ENCODE measurements at places on chromosomes 4 and X.

- no peak for DNase-seq
These were observed 148.2 kb downstream of the LDB2 start for GRCh38 chr4:16750216-16750615.

DNA sequence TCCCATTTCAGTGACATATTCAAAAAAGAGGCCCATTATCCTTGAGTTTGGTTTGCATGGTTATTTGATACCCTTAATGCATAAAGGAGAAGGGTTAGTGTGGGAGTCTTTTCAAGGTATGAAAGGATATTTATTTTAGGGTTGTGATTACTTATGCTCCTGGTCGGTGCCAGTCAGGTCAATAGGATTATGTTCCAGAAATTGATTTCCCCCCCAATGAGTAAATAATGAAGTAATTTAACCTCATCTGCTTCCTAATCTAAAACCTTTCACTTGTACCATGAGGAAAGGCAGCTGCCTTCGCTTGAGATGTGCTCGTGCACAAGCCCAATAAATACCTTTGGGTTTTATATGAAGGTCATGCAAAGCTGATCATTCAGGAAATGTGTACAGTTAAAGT, 55.0 kb upstream of the NR0B1 start:
- DNase-seq = no peak

GRCh38 chrX:12951595-12951975, 23.3 kb upstream of the TMSB4X start:
- DNase-seq = no peak

DNA sequence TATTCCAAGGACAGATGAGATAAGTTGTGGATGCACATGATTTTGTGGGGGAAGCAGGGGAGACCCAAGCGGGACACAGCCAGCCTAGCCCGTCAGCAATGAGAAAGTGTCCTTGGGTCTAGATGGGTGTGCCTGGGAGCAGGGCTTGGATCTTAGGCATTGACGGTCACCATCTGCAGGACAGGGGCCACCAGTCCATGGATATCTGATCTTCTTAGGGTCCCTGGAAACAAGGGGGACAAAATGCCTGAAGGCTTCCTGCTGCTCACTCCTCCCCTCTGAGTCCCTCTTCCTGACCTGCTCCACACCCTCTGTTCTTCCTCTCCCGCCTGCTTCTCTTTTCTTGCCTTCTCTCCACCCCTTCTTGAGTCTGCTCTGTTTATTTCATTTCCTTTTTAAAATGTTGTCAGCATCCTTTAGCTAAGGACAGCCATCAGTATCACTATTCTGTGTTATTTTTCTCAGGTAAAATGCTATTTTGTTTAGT, 298.4 kb downstream of the RAPGEF2 start:
- DNase-seq = no peak

DNA sequence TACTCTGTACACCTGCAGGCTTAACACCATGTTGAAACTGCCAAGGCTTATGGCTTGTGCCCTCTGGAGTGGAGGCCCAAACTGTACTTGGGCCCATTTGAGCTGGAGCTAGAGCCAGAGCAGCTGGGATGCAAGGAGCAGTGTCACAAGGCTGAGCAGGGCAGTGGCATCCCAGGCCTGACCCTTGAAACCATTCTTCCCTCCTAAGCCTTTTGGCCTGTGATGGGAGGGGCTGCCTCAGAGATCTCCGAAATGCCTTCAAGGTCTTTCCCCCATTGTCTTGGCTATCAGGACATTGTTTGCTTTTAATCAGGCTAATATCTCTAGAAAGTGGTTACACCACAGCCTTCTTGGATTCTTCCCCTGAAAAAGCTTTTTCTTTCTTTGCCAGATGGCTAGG, 10.9 kb upstream of the PNMA5 start:
- DNase-seq = no peak

- DNase-seq = no peak
These were observed 580 bp downstream of the NAF1 start for GRCh38 chr4:163166041-163166579.

GRCh38 chrX:130652824-130653578, 250.0 kb downstream of the ENOX2 start:
- DNase-seq = no peak

DNA sequence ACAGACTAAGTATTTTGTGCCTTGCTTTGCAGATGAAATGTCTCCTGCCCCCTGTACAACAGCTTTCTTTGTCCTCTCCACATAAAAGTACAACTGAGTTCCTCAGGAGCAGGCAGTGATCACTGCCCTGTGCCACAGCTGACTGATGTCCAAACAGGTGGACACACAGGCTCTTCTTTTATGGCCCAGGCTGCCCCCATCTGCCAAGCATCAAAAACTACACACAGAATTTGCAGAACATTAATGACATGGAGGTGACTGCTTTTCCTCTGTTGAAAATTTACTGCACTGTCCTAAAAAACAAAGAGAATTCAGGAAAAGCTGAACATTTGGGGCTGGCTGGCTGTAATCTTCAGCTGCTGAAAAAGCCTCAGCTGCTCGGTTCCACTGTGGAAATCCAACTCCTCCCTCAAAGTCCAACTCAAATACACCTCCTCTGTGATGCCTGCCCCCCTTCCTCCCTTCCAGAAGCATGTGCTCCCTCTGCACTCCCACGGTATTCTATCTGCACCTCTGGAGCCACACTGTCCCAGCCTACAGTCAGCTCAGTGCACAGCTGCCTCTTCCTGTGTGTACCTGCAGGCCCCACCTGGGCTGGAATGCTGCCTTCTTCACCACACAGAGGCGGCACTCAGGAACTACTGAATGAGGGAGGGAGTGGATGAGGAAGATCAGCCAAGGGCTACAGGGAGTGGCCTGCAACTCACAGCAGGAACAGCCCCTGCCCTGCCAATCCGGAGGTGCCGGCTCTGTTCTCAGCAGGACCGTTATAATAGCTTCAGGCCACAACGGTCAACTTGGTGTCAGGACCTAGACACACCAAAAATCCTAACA, 10.3 kb downstream of the AFAP1 start:
- DNase-seq = no peak
